ENCODE measurements at places on chromosomes 5 and 9. TPM values are rescaled to one million over a fixed set of nuclear protein-coding genes. Genes with fewer than 3 reads are reported as not detected.

The TCOF1 gene
- 21.7 TPM for total RNA-seq

The FBP2 gene
- not detected for total RNA-seq

The DRD1 gene
- not detected for total RNA-seq

The ZDHHC11 gene
- total RNA-seq: 1.2 TPM

The GFPT2 gene
- 1.7 TPM for total RNA-seq

The OR1Q1 gene
- not detected for total RNA-seq

The ANKRD55 gene
- 8.6 TPM for total RNA-seq

The LCN15 gene
- not detected for total RNA-seq

The NRG2 gene
- 0.10 TPM for total RNA-seq

The BASP1 gene
- 24.5 TPM for total RNA-seq

The MZB1 gene
- 2.9 TPM for total RNA-seq

The ADAMTS19 gene
- not detected for total RNA-seq

The SPINK6 gene
- total RNA-seq: not detected

The GHR gene
- total RNA-seq: not detected

The FOXI1 gene
- 0.10 TPM for total RNA-seq

The PPP1R26 gene
- 1.5 TPM for total RNA-seq

The NME5 gene
- total RNA-seq: not detected

The TMEM215 gene
- not detected for total RNA-seq

The IRX4 gene
- total RNA-seq: not detected

The ADAMTS2 gene
- total RNA-seq: 0.21 TPM

The DPM2 gene
- 12.7 TPM for total RNA-seq

The TERT gene
- under 0.01 TPM for total RNA-seq

The LRSAM1 gene
- total RNA-seq: 6.8 TPM

The CCNO gene
- total RNA-seq: not detected

The DNAJA1 gene
- 77.5 TPM for total RNA-seq

The SOWAHA gene
- not detected for total RNA-seq

The ARHGEF28 gene
- 0.63 TPM for total RNA-seq

The SLC4A9 gene
- 0.10 TPM for total RNA-seq

The IFNK gene
- not detected for total RNA-seq

The NR3C1 gene
- total RNA-seq: 168 TPM

The ACTBL2 gene
- total RNA-seq: not detected

The AK6 gene
- 19.0 TPM for total RNA-seq

The C9orf50 gene
- total RNA-seq: not detected

The FOXD4L6 gene
- not detected for total RNA-seq

The NDFIP1 gene
- 195 TPM for total RNA-seq

The CCL27 gene
- 0.21 TPM for total RNA-seq

The PCDHB13 gene
- total RNA-seq: not detected

The CAVIN4 gene
- not detected for total RNA-seq

The IL17B gene
- not detected for total RNA-seq

The FAT2 gene
- total RNA-seq: not detected

The ZNF474 gene
- total RNA-seq: 0.10 TPM

The GARIN3 gene
- total RNA-seq: not detected

The PRRX2 gene
- total RNA-seq: not detected

The UGT3A2 gene
- total RNA-seq: not detected

The IL9 gene
- total RNA-seq: not detected

The DAPK1 gene
- total RNA-seq: 21.8 TPM
